ENCODE measurements at places on chromosomes 11 and 22.

GRCh38 chr11:22458161-22458560 lies 120.0 kb downstream of the SLC17A6 start:
- no peak for DNase-seq

GRCh38 chr11:80173371-80174136 lies 732.7 kb upstream of the TENM4 start:
- no peak for DNase-seq

GRCh38 chr11:1559111-1559951 lies 12.7 kb downstream of the DUSP8 start:
- peak; percentile 92 for DNase-seq

GRCh38 chr11:15124528-15124927 lies 9.8 kb downstream of the INSC start:
- DNase-seq, result no peak

- no peak for DNase-seq
Measured at GRCh38 chr11:85811624-85812023, 683 bp upstream of the SYTL2 start.

- DNase-seq, result no peak
Measured at GRCh38 chr22:23775779-23776375, 3.2 kb downstream of the MMP11 start.

DNA sequence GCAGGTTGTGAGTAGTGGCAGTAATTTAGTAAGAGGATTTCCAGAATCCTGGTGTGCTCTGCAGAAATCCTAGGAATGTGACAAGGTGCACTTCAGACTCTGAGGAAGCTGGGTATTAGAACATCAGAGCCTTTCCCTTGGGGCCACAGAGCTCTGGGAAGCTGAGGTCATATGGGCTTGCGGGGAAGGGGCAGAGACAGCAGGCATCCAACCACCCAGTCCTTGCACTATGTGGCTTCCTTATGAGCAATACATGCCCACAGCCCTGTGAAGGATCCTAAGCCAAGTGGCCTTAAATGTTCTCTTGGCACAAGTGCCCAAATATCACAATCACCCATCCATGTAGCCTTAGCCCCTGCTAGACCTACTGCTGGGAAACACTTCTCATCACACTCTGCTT lies 46.2 kb downstream of the P4HA3 start:
- DNase-seq, result no peak

GRCh38 chr22:38139901-38140300 lies 29.4 kb upstream of the BAIAP2L2 start:
- DNase-seq, result no peak

- no peak for DNase-seq
Measured at GRCh38 chr22:47051441-47052071, 289.1 kb downstream of the TBC1D22A start.

DNA sequence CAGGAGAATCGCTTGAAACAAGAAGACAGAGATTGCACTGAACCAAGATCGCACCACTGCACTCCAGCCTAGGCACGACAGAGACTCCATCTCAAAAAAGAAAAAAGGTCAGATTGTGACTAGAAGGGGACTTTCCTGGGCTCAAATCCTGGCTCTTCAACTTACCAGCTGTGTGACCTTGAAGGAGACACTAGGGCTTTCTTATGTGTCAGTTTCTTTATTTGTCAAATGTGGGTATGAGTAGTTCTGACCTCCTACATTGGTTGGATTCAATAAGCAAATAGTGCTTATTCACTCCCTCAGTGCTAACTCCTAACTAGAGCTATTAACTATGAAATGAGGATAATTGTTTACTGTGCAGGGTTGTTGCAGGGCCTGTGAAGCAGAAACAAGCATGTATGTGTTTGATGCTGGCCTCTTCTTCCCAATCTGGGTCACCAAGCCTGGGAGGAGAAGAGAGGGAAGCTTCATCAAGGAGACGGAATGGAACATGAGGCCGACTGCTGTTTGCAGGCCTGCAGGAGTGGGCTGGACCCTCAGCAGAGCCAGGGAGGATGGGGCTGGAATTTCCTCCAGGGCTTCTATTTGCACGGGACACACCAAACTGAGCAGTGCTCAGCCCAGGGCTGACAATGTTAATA lies 22.5 kb downstream of the RHOD start:
- DNase-seq, result no peak

GRCh38 chr11:6225896-6226295 lies 8.5 kb downstream of the FHIP1B start:
- no peak for DNase-seq

GRCh38 chr11:11845071-11845470 lies 3.3 kb downstream of the USP47 start:
- DNase-seq, result no peak

- DNase-seq, result no peak
Measured at GRCh38 chr11:10225553-10225952, 68.5 kb downstream of the SBF2 start.

- no peak for DNase-seq
Measured at GRCh38 chr11:128161994-128162393, 425.4 kb downstream of the ETS1 start.

DNA sequence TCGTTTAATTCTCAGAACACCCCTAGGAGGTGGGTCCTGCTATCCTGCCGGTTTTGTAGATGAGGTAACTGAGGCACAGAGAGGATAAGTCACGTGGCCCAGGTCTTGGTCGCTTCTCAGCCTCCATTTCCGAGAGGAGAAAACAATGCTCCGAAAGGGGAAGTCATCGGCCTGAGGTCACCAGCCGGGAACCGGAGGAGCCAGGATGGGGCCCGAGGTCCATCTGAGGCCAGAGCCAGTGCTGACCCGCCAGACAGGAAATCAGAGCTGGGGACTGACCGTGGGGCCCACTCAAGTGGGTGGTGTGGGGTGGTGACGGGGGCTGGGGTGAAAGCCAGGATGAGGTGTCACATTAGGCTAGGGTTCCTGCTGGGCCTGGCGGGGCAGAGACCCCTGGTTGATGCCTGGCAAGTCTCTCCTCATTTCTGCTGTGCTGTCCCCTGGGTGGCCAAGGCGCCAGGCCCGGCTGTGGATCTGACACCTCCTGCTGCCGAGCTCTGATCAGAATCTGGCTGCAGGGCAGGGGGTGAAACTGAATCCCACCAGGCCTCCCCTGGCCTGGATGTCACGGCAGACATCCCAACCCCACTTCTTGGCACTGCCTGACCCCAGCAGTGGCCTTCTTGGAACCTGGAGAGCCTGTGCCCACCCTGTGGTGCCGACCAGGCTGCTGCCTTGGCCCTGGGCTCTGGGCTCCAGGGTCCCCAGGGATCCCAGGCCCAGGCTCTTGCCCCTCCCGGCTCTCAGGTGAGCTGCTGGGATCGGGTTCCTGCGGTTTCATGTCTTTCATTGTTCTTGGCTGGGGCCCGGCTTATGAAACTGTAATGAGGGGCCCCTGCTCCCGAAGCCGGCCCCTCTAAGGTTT lies 12.0 kb downstream of the TRIOBP start:
- DNase-seq, result no peak

DNA sequence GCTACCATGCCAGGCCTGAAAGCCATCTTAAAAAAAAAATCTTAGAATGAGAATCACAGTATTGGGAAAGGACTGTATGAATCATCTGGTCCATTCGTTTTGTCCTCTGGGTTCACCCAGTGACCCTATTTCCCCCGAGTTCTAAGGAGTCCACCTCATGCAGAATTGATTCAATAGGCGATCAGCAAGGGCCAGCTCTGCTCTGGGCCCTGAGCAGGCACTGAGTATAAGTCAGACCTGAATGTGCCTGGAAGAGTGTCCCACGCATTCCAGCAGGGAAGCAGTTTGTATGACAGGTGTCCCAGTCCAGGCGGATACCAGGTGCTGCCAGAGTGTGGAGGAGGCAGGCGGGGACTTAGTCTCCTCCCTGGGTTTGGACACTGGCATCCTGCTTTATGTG lies 883 bp upstream of the HMOX1 start:
- no peak for DNase-seq

- no peak for DNase-seq
Measured at GRCh38 chr11:118883004-118883367, 706 bp upstream of the CXCR5 start.

- DNase-seq, result no peak
Measured at GRCh38 chr22:38873469-38874411, 1.7 kb upstream of the CBX6 start.

- peak; percentile 67 for DNase-seq
Measured at GRCh38 chr22:45201678-45202332, 38.1 kb downstream of the NUP50 start.

DNA sequence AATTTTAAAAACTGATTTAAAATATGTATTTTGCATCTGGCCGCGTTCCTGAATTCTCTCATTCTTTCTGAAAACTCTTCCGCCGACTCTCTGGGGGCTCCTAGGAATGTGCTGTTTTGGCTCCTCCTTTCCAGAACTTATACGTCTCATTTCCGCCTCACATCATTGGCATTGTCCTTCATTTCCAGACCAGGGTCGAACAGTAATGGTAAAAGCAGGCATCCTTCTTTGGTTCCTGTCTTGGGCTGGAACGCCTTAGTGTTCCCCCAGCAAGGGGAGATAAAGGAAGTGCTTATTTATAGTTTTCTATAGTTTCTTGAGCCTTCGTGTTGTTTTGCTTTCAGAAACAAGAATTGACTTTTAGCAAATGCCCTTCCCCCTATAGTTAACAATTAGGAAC lies 10.9 kb upstream of the TNNT3 start:
- no peak for DNase-seq

- no peak for DNase-seq
Measured at GRCh38 chr22:43113526-43114251, 3.1 kb downstream of the BIK start.

GRCh38 chr11:134557571-134558257 lies 145.7 kb upstream of the B3GAT1 start:
- no peak for DNase-seq

- DNase-seq, result no peak
Measured at GRCh38 chr11:79931692-79932091, 490.9 kb upstream of the TENM4 start.

DNA sequence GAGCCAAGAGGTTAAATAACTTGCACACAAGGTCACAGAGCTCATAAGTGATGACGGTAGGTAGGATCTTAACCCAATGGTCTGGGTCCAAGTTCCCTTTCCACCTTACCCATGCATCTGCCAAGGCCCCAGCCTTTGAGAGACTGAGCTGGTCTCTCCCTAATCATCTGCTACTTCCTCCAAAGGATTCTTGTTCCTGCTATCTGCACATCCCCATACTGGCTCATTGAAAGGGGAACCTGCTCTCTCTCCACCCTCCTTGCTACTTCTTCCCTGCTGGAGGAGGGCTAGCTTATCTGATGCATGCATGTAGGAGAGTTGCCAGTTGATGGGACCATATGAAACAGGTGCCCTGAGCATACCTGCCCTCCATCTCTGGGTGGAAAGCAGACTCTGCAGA lies 47.7 kb downstream of the COMMD9 start:
- no peak for DNase-seq

- no peak for DNase-seq
Measured at GRCh38 chr22:50445071-50445879, 29.6 kb downstream of the SBF1 start.

- DNase-seq, result no peak
Measured at GRCh38 chr11:33898957-33899356, 7.1 kb upstream of the LMO2 start.

GRCh38 chr11:67020949-67021348 lies 2.0 kb upstream of the SYT12 start:
- DNase-seq, result no peak
